ENCODE measurements at places on chromosomes 11 and 22.

DNA sequence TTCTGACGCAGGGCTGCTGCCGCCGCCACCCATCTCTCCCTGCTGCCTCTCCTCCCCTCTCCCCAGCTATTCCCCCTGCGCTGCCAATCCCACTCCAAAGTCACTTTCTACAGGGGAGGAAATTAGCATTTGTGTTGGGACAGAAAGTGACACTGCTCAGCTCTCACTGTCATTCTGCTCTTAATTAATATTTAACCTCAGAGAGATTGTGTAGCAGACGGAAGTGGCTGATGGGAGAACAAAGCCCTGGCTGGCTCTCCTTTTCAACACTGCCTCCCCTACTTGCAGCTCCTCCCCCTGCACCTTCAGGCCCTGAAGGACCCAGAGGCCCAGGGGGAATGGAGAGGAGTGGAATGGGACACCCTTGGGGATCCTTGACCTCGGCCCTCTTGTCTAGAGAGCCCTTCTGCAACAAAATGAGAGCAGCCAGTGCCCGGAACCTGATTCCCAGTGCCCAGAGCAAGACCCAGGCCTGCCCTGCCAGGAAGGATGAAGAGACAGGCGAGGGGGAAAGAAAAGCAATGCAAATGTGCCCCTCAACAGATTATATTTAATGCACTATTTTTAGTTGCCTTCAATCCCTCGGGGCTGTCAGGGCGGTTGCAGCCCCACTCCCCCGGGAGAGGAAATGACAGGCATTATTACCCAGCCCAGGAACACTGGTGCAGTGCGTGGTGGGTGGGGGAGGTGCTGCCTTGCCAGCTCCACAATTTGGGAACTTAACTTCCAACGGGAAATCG, 14.6 kb upstream of the NRGN start:
- DNase-seq, result no peak

DNA sequence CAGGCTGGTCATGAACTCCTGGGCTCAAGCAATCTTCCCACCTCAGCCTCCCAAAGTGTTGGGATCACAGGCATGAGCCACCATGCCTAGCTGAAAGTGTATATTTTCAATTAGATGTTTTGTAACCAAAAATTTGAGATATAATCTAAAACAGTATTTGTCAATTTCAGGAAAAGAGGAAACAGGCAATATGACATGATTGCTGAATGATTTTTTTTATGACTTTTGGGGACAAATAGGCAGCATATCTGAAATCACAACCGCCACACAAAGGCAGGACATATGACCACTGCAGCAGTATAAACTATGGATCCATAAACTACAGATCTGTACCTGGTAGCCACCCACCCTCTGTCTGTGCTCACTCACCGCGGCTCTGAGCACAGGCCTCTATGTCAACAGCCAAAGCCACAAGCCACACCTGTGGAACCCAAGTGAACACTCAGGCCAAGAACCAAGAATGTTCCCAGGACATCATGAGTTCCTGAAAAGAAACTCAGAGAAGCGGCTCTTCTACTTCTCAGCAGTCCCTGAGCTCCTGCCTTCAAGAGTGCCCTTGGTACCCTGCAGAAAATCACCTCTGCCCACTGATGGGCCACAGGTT, 22.5 kb downstream of the PISD start:
- no peak for DNase-seq

DNA sequence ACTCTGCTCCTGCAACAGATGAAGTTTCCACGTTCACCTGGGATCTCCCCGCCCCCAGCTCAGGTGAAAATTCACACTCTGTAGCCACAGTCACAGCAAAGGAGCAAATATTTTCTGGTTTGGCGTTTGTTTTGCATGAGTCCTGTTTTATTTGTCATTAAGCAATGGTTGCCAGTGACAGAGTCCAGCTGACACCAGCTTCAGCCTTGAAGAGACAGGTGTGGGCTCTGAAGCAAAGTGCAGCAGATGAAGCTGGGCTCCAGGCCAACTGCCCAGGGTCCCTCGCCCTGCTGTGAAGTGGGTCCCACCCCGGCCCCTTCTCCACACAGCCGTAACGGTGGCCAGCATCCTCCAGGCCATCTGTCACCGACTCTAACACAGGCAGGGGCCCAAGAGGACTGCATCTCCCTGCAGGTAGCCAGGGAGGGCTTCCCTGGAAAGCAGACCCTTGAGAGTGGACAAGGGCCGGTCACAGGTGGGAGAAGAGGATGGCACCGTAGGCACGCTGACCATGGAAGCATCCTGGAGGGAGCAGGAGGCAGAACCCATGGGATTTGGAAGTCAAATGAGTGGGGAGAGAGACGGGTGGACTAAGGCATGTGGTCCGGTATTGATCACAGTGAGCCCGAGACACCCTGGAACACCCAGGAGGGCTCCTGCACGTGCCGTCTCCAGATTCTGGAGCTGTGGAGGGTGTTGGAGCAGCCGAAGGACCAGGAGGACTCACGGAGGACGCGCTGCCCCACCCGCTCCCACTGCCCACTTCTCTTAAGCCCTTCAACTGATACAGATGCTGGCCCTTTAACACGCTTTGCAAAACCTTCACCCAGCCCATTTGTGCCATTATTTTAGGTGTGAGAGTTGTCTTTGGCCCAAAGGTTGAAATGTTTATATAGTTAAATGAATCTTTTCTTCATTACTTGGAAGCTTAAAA, 294.5 kb downstream of the BRD1 start:
- no peak for DNase-seq

GRCh38 chr22:47022075-47022473, 259.6 kb downstream of the TBC1D22A start:
- no peak for DNase-seq

DNA sequence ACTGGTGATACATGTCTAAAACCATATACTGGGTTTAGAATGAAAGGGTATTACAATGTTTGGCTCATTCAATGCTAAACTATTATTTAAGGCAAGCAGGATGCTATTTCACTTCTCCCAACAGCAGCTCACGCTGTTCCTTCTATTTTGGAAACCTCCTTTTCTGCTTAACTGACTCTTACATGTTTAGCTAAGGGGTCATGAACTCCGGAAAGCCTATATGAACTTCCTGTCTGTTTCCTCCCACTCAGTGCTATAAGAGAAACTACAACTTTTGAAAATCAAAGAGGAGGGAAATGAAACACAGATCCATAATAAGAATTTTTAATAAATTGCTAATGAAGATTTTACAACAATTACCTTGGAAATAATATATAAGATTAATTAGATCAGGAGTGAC, 30.9 kb downstream of the SLC36A4 start:
- no peak for DNase-seq

Data from HFF-Myc (cell line).